Smooth muscle cell of the coronary artery (primary cell): ENCODE measurements at places on chromosomes 2 and 18. TPM values are rescaled to one million over a fixed set of nuclear protein-coding genes. Genes with fewer than 3 reads are reported as not detected.

The EHBP1 gene
- 29.0 and 110 TPM in 2 replicates for total RNA-seq

The FSIP2 gene
- total RNA-seq: 0.08 TPM in 1 of 2 replicates, not detected in the other

The TGFA gene
- 1.7 TPM in 1 of 2 replicates, not detected in the other for total RNA-seq

The LINC00305 gene
- total RNA-seq: not detected in 2 replicates

The ANKRD30B gene
- total RNA-seq: 0.15 and 0.23 TPM in 2 replicates

The ZBTB14 gene
- total RNA-seq: 7.7 and 9.5 TPM in 2 replicates

The IL1RL2 gene
- 0.38 and 4.3 TPM in 2 replicates for total RNA-seq

The GALM gene
- total RNA-seq: 14.4 and 54.5 TPM in 2 replicates
